Stimulated activated CD8-positive, alpha-beta memory T cell treated with anti-CD3 and anti-CD28 coated beads, Interleukin-12 subunit alpha, Interleukin-12 subunit beta, amount 100 ng/mL, for 4 hours (primary cell): ENCODE measurements at places on chromosomes 6 and 20.

DNA sequence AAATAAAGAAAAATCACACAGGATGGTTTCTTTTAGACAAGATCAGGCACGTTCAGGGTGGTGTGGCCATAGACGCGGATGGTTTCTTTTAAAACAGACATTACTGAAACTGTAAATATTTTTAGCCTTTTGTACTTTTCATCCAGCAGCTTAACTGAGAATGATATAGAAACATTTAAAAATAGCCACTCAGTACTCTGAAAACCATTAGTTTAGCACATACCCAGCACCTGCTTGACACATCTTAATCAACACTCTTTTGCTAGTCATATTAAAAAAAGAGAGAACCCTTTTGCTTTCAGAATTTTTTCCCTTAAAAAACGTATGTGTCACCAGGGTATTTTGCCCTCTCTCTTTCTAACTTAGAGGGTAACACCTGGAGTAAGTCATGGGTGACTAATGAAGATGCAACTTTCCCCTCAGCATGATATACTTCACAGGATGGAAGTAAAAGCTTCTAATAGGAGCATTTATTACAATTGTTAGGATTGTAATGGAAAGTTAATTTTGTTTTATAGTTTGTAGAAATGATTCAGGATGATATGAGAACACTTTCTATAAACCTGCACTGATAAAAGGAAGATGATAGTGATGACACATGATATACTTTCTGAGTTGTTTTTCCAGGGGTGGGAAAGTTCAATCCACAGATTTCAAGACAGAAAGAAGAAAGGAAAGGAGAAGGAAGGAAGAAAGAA is 45.2 kb downstream of the BACH2 start:
- DNase-seq, result no peak

- no peak for DNase-seq
These were observed 25.5 kb upstream of the FKBP1A start for GRCh38 chr20:1418350-1418749.

- no peak for DNase-seq
These were observed 30.7 kb downstream of the HDGFL1 start for GRCh38 chr6:22600059-22600458.

DNA sequence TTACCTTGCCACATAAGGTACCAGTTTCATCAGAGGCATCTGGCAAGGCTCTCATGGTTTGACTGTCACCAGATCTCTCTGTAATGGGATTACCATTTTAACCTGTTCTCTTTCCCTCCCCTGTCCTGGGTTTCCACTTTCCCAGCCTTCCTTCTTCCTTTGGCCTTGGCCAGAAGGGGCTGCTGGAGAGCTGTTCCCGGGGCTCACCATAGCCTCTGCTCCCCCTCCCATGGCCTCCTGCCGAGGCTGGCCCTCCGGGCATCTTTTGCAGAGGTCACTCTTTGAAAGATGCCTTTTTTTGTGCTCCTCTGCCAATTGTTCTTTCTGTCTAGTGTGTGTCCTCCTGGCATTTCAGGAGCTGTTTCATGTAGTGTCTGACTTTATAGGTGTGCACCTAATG is 100.7 kb upstream of the SCP2D1 start:
- no peak for DNase-seq

GRCh38 chr20:41202426-41202825 is 65.1 kb downstream of the PLCG1 start:
- DNase-seq, result no peak

DNA sequence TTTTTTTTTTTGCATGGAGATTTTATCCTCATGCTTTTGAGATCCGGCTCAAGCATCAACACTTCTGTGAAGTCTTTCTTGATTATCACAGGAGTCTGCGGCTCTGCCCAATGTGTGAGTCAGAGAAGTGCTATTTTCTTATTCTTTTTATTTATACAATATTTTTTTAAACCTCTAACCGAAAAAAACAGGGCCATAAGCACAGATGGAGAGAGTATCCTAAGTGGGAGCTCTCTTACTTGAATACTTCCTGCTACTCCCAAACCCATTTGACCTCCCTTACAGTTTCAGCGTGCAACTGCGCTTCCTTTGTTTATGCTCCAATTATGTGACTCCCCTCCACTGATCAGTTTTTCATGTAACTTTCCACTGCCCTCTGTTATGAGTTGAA is 8.7 kb upstream of the ATXN1 start:
- no peak for DNase-seq

- no peak for DNase-seq
These were observed at the start of gene PRELID3B for GRCh38 chr20:59042151-59042795. Gene PRELID3B (minus strand): TSS chr20:59042786. CDS start chr20:59042730, 56 bp downstream.

- no peak for DNase-seq
These were observed 143.1 kb upstream of the MOCS1 start for GRCh38 chr6:40077315-40077714.

- no peak for DNase-seq
These were observed 175.4 kb downstream of the SIM1 start for GRCh38 chr6:100289285-100289684.

DNA sequence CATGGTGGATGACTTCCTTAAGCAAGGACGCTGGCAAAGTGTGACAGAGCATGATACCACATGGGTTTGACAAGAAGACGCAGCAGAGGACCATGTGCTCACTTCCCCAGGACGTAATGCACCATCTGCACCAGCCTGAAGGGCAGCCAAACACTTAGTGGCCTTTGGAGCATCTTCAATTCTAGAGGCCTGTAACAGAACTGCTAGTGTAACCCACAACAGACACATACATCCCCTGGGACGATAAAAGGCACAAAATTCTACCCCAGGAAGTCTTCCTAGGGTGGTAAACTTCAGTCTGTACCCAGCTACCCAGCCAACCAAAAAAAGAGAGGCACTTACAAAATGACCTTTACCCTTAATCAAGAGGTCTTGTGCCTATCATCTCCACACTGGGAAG is 9.2 kb upstream of the CPNE1 start:
- DNase-seq, result no peak

DNA sequence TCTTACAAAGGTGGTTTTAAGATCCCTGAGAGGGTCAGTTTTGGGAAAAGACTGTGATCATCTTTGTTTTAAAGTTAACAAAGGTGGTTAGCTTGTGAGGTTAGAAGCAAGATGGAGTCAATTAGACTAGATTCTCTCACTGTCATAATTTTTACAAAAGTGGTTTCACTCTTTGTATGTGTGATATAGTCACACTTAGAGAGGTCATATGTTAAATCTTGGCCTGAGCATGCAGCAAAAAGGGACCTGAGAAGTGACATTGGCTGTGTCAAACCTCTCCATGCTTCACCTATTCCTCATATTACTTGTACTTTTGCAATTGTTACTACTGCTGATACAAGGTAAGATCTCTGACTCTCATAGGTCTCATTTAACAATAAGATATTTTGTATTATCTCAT is 368.0 kb downstream of the TBC1D32 start:
- DNase-seq, result no peak

DNA sequence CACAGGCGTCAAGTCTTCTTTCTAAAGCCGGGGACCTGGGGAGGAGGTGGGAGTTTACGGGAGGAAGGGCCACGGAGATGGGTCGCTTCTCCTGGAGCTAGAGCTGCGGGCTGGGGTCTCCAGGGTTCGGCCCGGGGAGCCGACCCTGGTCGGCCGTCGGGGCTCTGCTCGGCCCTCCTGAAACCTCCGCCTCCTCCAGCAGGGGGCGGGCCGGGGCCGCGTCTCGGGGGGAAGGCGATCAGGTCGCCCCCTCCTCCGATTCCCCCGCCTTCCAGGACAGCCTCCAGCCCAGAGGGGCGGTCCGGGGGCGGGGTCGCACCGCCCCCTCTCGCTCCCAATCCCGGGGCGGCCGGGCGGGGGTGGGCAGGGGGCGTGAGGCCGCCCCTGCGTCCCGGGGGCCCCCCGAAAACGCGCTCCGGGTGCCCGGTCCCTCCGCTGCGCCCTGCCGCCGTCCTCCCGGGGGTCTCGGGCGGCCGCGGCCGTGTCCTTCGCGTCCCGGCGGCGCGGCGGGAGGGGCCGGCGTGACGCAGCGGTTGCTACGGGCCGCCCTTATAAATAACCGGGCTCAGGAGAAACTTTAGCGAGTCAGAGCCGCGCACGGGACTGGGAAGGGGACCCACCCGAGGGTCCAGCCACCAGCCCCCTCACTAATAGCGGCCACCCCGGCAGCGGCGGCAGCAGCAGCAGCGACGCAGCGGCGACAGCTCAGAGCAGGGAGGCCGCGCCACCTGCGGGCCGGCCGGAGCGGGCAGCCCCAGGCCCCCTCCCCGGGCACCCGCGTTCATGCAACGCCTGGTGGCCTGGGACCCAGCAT is at the start of gene CEBPB:
Gene CEBPB (plus strand): TSS at position 580 of the 814 bp plus-strand sequence. CDS start 204 bp downstream, at position 784.
- peak; percentile 76 for DNase-seq

GRCh38 chr20:9220874-9221547 is 152.1 kb downstream of the PLCB4 start:
- DNase-seq, result no peak

DNA sequence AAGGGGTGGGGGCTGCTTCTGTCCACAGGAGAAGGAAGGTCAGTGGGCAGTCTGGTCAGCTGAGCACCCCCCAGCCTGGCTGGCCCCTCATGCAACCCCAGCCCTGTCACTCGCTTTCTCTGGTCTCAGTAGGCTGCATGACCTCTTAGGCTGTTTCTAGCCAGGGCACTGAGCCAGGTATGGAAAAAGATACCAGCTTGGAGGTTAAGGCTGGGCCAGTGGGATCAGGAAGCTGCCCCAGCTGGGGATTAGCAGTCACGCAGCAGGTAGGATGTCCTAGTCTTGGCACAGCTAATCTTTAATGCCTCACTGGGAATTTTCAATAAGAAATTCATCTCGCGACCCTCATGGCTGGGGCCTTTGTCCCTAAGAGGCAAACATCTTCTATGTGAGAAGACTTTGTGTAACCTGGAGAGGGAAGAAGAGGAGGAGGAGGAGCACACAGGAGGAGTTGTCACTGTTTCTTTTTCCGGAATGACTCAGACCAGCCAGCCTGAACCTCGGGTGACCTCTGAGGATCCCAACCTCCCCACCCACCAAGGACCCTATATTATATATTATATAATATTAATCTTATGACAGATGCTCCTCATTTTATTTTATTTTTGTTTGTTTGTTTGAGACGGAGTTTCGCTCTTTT is 2.4 kb upstream of the BPIFA2 start:
- no peak for DNase-seq
